ENCODE measurements at places on chromosomes 2 and 18.

GRCh38 chr2:95346231-95346737 is 49.1 kb downstream of the KCNIP3 start:
- DNase-seq: no peak

DNA sequence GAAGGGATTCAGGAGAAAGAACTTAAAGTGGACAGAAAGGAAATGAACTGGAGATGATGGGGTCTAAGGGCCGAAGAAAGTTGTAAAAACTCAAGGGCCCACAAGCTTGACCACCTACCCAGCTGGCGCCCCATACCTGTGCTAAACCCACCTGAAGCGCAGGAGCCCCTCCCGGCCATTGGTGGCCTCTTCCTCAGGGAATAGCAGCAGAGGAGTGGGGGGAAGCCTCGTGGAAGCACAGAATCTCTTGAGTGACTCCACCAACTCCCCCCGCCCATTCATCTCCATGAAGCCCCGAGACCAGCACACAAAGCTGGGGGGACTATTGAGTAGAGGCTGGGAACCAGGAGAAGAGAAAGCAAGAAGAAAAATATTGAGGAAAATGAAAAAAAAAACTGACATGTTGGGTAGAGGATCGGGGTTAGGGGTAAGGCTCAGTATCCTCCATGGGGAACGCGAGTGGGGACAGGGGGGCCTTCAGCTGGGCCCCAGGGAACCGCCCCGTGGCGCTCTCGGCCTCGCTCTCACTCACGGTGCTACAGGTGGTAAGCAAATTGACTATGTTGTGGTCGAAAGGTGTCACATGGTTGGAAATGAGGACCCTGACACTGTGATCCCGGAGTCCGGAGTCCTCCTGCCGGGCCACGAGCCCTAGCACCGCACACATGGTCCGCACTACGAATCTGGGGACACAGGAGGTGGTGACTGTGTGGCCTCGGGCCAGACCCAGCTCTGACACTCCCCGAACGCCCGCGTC is 728 bp downstream of the AUP1 start:
- DNase-seq: no peak

- DNase-seq: no peak
Measured at GRCh38 chr2:225233234-225233633, 166.3 kb upstream of the NYAP2 start.

GRCh38 chr2:156562124-156562523 is 125.9 kb downstream of the GPD2 start:
- DNase-seq: no peak

DNA sequence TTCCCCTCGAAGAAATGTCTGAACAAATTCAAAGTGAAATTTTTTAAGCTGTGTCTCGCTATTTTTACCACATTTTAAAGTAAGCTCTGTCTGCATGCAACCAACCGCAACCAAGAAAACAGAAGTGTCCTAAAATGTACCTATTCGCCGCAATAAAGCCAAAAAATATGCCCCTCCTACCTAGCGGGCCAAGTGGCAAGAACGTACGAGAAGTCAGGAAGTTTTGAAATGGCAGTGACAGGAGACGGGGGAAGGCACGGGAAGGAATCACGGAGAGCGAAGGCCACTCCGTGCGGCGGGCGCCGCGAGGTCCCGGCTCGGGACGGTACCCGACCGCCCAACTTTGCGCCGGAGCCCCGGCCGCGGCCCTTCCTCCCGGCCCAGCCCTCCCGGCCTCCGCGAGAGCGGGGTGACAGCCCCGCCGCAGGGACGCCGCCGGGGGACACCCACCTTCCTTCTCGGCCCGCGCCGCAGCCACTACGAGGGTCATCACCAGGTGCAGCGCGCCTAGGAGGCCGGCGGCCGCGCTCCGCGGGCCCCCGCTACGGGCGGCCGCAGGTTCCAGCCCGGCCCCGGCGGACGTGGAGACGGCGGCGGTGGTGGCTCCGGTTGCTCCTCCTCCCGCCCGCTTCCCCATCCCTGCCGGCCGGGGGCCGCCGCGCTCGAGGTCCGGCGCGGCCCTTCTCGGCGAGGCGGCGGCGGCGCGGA is 568 bp downstream of the TMEM131 start:
- DNase-seq: peak; percentile 17

- no peak for DNase-seq
Measured at GRCh38 chr2:52035391-52035790, 1003.5 kb upstream of the NRXN1 start.

DNA sequence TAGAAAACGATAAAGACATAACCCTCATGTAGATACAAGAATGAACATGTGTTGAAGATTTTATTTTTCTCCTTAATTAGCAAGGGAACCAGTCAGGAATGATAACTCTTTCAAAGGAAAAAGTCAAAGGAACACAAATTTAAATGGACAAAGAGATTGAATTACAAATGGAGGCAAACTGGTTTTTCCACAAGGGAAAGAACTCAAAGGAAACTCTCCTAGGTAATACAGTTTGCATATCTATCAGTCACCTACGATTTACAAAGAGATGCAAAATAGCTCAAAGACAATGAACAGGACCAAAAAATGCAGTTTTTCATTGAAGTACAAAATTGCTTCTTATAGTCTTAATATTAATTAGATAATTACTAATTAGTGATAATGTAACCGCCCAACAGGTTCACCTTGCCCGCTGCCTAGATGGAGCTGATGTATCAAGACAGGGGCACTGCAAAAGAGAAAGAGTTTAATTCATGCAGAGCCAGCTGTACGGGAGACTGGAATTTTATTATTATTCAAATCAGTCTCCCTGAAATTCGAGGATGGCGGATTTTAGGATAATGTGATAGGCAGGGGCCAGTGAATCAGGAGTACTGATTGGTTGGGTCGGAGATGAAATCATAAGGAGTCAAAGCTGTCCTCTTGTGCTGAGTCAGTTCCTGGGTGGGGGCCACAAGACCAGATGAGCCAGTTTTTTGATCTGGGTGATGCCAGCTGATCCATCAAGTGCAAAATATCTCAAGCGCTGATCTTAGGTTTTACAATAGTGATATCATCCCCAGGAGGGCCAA is 151.0 kb downstream of the TMEM17 start:
- no peak for DNase-seq

DNA sequence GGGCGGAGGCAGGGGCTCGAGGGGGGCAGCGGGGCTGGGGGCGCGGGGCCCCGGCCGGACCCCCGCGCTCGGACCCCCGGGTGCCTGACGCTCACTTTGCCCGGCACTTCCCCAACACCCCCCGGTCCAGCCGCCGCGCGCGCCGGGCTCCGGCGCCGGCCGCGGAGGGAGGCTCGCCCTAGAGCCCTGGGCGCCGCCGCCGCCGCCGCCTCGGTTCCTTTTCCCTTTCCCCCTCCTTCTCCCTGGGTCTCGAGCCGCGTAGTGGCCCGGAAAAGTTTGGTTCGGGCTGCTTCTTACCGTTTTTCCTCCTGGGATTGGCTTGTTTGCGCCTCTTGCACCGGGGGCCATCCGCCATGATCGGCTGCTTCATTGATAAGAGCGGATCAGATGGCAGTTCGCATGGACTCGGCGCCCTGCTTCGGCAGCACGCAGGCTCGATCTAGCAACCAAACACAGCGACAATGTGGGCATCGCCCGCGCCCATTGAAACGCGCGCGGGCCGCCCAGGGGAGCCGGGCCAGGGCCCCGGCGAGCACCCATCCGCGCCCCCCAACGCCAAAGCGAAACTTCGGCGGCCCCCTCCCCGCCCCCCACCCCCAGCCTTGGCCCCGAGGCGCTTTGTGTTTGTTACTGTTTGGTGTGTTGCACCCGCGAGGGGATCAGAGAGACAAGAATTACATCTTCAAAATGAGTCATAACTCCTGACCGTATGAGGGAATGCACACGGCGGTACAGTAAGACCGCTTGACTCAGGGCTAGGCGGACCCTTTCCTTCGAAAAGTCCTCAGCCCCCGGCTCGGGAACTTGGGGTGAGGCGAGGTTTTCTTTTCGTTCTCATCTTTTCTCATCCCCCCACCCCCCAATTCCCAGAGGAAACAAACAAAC is 2.7 kb downstream of the ZEB2 start:
- no peak for DNase-seq

DNA sequence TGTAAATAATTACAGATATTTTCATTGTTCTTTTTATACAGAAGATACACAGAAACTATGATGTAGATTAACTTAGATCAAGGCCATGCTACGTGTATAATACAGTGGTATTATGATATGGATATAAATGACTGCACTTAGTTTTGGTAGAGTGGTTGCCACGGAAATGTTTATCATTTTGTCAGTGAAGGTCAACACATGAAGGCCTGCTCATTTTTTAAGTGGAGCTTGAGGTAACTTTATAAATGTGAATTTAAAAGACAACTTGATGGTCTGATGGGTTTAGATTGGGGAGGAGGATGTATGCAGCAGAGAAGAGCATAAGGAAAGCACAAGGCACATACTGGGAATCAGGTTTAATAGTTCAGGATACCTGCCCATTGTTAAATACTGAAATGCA is 14.4 kb upstream of the BBS5 start:
- no peak for DNase-seq

GRCh38 chr2:20439193-20439475 is 7.7 kb upstream of the RHOB start:
- no peak for DNase-seq

GRCh38 chr2:234450431-234451124 is 46.3 kb downstream of the ARL4C start:
- DNase-seq: no peak

DNA sequence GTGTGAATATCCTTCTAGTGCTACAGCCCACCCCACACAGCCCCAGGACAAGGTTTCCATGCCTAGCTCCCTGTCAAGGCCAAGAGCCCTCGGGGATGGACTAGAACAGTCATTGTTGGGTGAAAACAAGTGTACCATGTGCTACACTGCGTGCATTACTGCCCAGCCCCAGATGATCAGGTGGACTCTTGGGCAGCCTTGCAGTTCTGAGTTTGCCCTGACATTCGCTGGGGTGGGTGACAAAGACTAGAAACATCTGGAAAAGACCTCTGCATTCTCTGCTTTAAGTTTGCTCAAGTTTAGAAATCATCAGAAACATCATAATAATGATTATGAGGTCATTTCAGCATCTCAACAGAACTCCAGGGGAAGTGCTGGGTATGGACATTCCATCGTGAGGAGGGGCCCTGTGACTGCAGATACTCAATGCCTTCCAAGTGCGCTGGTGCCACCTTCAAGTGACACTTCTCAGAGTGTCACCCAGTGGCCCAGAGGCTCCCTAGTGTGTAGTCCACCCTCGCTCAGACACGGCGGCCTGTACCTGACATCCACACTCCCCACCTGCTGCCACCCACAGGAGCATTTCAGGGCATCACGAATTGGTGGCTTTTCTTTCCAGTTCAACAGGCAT is 5.3 kb upstream of the PXDN start:
- DNase-seq: no peak

GRCh38 chr2:64295326-64296139 is 151.3 kb upstream of the PELI1 start:
- DNase-seq: no peak

- no peak for DNase-seq
Measured at GRCh38 chr2:29360016-29360784, 245.0 kb downstream of the CLIP4 start.

DNA sequence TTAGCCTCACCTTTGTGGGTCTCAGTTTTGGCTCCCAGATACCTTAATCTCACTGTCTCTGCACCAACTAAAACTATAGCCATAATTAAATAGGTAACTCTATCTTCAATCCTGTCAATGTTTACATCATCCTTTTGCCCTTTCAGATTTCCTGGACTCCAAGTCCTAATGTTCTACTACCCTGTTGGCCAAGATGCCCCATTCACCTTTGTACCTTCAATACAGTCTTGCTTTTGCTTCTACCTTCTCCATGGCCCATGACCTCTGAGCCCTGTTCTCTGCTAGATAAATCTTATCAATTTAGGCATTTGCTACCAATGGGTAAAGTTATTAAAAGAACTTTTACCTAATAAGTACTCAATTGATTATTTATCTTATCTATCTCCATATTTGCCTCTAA is 635.5 kb downstream of the ARHGAP15 start:
- no peak for DNase-seq

- DNase-seq: no peak
Measured at GRCh38 chr18:79887181-79888000, 64.1 kb downstream of the SLC66A2 start.

- no peak for DNase-seq
Measured at GRCh38 chr18:36283448-36283847, 14.1 kb upstream of the FHOD3 start.

- no peak for DNase-seq
Measured at GRCh38 chr18:7447318-7448028, 119.6 kb upstream of the PTPRM start.

DNA sequence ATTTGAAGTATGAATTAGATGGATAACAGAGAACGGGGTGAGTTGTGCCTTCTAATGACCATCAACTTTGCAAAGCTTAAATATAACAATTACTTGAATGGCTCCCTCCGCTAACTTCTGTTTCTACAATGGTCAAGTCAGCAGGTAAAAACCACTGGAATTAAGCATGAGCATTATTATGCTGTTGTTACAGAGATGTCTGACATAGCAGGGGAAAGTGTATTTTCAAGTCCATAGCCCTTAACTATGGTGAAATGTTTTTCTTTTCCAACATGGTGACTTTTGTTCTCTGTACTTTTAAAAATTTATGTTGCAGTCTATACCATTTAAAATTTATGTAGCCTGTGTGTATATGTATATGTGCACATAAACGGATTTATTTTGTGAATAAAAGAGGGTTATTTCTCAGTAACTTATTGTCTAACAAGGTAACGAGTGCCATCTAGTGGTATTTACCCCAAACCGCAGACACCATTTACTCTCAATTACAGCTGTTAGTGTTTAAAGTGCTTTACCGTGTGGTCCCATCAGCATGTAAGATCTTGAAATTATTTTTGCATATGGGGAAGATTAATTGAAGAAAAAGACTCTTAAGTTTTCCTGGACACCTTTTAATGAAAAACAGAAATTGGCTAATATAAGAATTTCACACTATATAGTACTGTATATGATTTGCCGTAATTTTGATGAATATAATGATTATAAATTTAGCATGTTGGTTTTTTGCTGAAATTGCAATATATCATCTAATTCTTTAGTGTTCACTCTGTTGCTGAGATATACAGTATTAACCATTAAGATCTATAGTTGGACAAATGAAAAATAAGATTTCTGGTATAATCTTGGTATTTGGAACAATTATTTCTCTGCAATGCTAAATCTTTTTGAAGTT is 78.2 kb downstream of the UBE2E3 start:
- peak; percentile 3 for DNase-seq

DNA sequence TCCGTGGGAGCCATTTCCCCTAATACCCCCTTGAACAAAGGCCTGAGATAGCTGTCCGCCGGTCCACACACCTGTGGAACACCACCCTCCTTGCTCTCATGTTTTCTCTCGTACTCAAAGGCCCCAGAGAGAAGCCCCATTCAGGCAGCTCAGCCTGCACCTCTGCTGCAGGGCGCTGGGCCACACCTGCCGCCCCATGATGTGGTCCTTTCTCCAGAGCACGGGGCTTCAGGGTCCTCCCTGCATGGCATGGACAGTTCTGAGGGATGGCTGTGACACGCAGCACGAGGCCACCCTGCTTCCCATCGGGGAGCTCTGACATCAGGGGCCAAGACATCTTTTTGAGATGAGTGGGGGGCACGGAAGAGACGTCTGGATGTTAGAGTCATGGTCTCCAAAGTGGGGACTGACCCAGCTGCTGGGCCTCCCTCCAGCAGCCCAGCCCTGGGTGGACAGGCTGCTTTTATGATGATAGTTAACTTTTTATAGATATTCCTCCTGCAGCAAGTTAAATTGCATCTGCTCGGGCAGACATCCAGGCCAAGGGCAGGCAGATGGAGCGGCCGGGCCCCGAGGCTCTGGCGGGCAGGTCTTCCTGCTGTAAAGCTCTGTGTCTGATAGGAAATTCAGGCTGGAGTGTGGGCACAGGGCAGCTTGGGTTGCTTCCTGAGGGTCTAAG is 56.7 kb downstream of the SDC1 start:
- no peak for DNase-seq

Data from stimulated activated CD4-positive, alpha-beta T cell treated with anti-CD3 and anti-CD28 coated beads, Interleukin-1b, Interleukin-23, amount 100 ng/mL, for 24 hours (primary cell).